ENCODE measurements at places on chromosomes 7 and 10.

GRCh38 chr7:92588561-92588960 lies 1.6 kb downstream of the FAM133B start:
- peak; percentile 50 for DNase-seq

DNA sequence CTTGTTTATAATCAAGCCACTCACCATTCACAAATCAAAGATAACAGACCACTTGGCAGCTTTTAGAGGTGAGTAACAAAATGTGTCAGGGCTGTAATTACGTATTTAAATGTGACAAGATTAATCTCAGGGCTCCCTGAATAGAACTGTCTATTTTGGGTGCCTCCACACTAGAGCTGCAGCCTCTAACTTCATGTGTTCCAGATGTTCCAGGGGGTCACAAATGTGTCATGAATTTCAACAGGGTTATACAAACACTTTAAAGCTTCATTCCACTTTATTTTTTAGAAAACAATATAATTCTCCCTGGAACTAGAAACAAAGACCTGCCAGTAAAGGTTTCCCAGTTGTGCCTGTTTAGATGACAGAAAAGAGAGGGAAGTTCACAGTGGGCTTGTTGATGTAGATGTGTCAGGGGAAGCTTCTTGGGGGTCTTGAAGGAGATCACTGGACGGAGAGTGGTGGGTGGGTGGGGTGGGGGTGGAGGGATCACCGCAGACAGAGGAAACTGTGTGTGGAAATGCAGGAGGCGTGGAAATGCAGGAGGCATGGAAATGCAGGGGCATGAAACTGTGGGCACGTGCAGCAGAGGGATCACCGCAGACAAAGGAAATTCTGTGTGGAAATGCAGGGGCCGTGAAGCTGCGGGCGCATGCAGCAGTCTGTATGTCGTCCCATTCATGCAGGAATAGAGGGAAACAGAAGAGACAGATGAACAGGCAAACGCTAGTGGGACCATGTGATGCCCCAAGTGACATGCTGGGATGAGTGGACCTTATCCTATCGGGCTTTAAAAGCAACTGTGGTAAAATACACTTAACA lies 42.0 kb upstream of the TRIL start:
- no peak for DNase-seq

- no peak for DNase-seq
Observed at GRCh38 chr7:143325240-143325639, 9.3 kb downstream of the CLCN1 start.

DNA sequence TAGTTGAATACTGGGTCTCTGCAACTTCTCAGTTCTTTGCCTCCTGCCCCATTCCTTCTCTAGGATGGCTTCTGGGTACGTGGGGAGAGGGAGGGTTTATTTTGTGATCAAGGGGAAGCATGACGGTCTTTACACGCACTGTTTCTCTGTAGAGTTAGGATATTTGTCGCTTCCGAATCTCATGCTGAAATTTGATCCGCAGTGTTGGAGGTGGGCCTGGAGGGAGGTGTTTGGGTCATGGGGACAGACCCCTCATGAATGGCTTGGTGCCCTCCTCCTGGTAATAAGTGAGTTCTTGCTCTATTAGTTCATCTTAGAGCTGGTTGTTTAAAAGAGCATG lies 311.2 kb downstream of the GALNT17 start:
- DNase-seq = no peak

DNA sequence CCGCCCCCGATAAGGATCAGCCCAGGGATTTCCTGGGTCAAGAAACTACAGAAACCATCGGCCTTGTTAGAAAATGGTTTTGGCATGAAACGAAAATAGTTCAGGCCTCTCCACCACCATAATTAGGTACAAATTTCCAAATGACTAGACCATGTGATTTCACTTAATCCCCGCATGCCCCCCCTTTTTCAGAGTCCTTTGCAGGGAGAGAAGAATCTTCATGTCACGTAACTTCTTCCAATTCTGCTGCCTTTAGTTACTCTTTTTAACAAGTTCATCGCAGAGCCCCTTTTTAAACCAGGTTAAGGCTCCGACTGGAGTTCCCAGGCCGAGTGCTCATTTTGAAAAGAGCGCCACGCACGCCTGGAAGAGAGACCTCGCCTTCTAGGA lies 3.4 kb downstream of the PDGFA start:
- DNase-seq = peak; percentile 73
